ENCODE measurements at places on chromosomes 16 and 17. TPM values are rescaled to one million over a fixed set of nuclear protein-coding genes. Genes with fewer than 3 reads are reported as not detected.
A peak's percentile ranks its signal among the peaks of the same experiment; 100 is the strongest.

KLHL10 gene
- total RNA-seq = 0.10 TPM

HBQ1 gene
- total RNA-seq = 1.6 TPM

NPIPB9 gene
- not detected for total RNA-seq

GRIN2A gene
- total RNA-seq = 0.52 TPM

DHRS7C gene
- not detected for total RNA-seq

MT4 gene
- total RNA-seq = not detected

SPATA32 gene
- total RNA-seq = 0.24 TPM

DNA sequence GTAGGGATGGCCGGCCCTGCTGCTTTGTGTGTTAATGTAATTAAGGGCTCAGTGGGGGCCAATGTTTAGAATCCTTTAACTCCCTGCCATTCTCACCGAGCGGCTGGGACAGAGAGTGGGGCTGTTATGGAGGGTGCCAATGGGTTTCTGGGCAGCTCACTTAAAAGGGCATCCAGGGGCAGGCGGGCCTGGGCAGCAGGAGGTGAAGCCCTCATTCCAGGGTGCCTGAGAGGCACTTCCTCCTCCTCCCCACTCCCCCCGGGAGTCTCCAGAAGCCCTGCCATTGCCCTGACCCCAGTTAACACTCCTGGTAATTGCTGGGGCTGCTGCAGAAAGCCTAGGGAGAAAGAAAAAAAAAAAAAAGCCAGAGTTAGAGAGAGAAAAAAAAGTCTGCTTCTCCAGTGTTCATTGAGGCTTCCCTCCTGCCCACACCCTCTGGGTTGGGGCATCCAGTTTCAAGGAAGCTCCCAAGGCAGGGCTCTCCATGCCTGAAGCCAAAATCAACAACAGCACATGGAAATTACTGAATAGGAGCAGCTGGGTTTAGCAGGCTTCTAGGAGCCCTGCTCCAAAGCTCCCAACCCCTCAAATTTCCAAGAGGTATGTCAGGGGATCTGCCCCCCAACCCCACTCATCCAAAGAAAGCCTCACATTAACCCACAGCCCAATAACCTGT, 28.0 kb downstream of the CUEDC1 start:
- peak; percentile 79 for DNase-seq

DNA sequence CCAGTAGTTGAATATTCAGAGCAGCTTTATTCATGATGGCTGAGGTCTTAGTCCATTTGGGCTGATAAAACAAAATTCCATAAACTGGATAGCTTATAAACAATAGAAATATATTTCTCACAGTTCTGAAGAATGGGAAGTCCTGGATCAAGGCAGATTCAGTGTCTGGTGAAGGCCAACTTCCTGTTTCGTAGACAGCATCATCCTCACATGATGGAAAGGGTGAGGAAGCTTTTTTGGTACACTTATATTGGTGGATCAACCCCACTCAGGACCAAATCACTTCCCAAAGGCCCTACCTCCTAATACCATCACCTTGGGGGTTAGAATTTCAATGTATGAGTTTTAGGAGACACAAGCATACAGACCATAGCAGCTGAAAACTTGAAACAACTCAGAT, 224.2 kb downstream of the CYB561 start:
- no peak for DNase-seq

GRCh38 chr17:38969281-38969680, 2.1 kb upstream of the FBXO47 start:
- no peak for DNase-seq

GRCh38 chr17:39938140-39938869, 10.8 kb downstream of the LRRC3C start:
- DNase-seq = no peak

- DNase-seq = no peak
Measured at GRCh38 chr16:75377729-75378386, 55.4 kb downstream of the CFDP1 start.

DNA sequence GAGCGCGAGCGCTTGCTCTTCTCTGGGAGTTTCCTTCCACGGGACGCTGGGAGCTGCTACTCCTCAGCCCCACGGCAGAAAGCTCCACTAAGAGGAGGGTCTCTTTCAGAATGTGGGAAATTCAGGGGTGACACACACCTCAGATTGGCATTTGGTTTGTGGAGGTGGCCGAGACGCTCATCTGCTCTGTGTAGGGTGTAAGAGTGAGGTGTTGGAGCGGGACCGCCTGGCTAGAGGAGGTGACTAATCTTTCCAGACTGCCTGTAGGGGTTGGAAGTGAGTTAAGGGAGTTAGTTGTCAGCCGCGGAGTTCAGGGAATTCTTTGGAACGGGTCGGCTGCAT, 735 bp downstream of the PSMD11 start:
- DNase-seq = peak; percentile 51

- no peak for DNase-seq
Measured at GRCh38 chr16:24734382-24734781, 4.9 kb downstream of the TNRC6A start.

GRCh38 chr16:80047842-80048241, 447.3 kb upstream of the MAF start:
- no peak for DNase-seq

- DNase-seq = no peak
Measured at GRCh38 chr17:70242781-70243437, 73.6 kb downstream of the KCNJ2 start.

DNA sequence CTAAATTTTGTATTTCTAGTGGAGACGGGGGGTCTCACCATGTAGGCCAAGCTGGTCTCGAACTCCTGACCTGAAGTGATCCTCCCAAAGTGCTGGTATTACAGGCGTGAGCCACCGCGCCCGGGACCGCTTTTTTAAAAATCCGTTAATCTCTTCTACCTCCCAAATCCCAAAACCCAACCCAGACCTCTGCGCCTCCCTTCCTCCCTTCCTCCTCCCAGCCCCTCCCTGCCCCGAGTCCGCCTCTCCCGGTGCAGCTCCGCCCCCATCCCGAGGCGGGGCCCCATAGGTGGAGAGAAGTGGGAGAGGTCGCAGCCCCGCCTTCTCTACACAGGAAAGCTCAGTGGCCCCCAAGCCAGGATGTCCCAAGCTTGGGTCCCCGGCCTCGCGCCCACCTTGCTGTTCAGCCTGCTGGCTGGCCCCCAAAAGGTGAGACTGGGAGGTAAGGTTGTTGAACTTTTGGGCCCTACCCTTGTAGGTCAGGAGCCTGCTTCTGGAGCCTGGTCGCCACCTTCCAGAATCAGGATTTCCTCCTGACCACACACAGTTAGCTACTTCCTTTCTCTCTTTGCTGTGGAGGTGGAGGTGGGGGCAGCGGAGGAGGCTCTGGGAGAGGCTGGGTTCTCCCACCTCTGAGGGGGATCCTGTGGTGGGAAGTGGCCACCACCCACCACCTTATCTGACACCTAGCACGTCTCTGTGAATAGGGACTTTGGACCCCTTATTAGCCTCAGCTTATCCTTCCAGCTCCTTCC, at the start of gene TMEM92:
TSS of gene TMEM92 (plus strand) at position 325 of the 755 bp plus-strand sequence. CDS start at position 361, 36 bp downstream.
- DNase-seq = peak; percentile 97

GRCh38 chr16:25066426-25066746, 45.2 kb upstream of the LCMT1 start:
- DNase-seq = no peak

GRCh38 chr16:13992976-13993375, 73.0 kb downstream of the ERCC4 start:
- no peak for DNase-seq

DNA sequence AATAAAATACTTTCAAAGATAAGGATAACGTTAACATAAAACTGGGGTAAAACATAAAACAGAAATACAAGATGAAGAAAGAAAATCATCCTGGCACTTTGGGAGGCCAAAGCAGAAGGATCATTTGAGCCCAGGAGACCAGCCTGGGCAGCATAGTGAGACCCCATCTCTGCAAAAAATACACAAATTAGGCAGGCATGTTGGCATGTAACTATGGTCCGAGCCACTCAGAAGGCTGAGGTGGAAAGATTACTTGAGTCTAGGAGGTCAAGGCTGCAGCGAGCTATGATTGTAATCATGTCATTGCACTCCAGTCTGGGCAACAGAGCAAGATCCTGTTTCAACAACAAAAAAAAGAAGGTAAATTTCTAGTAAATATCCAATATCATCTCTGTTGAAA, 19.6 kb downstream of the TAT start:
- DNase-seq = no peak

DNA sequence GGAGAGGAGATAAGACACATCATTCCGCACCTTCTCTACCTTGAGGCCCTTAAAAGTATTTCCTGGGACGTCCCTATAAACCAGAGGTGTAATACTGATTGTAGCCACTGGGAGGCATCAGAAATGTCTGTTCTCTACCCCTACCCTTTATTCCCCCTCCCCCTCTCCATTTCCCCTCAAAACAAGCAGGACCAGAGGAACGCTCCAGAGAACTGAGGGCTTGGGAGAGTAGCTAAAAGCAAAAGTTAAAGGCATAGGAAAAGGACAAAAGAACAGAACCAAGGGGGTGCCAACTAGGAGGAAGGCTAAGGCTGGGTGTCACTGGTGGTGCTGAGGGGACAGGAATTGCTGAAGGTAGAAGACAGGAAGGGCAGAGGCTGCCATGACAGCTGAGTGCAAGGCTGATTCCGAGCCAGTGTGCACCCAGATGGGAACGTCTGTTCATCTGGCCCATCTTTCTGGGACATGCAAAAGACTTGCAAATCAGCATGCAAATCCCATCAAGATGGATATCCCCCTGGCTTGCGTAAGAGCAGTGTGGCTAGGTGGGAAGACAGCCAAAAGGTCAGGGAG, 6.7 kb downstream of the CAMTA2 start:
- peak; percentile 94 for DNase-seq

All from H7 (cell line).